ENCODE measurements at places on chromosomes 4 and X.

DNA sequence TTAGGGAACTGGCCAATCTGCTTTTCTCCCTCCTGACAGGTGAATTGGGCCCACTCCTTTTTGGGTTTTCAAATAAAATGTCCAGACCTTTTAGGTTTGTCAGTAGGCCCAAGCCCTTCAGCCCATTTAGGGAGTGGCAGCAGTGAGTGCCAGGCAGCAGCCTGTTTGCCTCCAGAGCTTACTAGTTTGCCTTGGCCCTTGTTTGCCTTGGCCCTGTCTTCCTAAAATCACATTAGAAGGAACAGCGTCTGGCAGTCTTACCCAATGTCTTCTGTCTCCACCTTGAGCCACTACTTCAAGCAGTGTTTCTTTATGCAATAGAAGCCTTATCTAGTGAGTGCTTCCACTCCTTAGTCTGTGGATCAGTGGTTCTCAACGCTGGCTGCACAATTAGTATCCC is 117.1 kb downstream of the TMEM164 start:
- DNase-seq: no peak

GRCh38 chrX:7059214-7059838 is 88.2 kb upstream of the STS start:
- no peak for DNase-seq

- DNase-seq: no peak
These were observed 136.0 kb downstream of the UGT8 start for GRCh38 chr4:114734594-114734993.

DNA sequence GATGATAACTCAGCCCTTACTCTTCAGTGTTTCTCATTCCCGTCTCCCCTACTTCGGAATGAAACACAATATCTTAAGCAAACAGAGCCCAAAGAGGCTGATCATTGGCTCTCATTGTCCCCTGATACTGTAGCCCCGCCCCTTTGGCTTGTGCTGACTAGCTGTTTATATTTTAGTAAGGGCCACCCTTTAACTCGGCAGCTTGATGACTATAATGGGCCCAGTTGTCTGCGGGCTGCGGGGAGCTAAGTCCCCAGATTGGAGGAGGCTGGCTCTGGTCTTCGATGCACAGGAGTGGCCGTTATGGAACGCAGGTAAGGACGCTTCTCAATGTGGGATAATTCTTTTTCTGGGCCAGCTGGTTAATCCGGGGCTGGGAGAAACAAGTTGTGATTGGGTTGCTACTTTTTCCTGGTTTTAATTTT is at the start of gene TRIM2:
TSS of gene TRIM2 (plus strand) at position 197 of the 425 bp plus-strand sequence. CDS start at position 285, 88 bp downstream.
- no peak for DNase-seq

DNA sequence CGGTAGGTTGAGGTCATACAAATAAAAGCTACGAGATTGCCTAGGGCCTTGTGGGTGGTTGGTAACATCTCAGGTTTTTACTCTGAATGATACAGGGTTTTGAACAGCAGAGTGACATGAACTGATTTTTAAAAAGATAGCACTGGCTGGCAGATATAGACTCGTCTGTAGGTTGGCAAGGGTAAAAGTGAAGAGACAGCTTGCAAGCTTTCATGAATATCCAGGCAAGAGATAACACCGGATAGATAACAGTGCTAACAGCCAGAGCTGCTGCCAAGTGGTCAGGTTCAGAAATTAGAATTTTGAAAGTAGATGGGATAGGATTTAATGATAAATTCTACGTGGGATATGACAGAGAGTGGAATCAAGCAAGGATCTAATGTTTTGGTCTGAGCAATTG is 299.7 kb upstream of the AADAT start:
- DNase-seq: no peak

- no peak for DNase-seq
These were observed 97.3 kb downstream of the RS1 start for GRCh38 chrX:18574591-18574990.

DNA sequence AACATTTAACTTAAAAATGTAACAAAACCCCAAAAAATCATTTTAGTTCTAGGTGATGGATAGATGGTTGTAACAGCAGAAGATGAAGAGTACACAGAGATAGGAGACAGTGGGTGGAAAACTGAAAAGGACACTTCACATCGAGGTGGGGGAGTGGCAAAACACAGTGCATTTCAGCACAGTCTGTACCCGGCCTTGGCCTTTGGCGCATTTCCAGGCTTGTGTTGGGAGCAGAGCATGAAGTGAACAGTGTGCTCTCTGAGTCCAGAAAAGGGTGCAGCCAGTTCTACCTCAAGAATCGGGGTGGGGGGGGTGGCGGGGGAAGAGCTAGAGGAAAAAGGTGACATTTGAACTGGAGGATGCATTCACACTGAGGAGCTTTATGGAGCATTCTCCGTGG is 4.3 kb downstream of the TSPYL2 start:
- no peak for DNase-seq

DNA sequence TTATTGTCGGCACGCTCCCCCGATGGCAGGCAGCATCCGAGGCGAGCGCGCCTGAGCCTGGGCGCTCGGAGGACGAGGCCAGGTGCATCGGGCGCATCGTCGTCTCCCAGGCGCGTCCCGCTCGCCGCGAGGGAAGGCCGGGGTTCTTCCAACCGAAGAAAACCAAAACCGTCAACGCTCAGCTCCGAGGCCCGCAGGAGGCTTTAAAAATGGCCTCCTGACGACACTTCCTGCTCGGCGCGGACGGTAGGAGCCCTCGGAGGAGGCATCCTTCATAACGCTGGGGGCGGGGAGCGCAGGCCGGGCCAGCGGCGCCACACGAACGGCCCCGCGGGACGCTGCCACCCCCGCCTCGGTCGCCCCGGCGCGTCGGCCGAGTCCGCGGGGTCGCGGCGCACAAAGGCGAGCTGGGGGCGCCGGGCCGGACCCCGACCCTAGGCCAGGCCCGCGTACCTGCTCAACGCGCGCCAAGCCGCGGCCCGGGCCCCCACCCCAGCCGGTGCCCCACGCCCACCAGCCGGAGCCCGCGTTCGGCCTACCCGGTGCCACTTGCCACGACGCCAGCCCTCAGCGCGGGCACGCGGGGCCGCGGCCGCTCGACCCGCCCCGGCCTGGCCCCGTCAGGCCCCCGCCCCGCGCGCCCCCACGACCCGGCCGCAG is 501 bp downstream of the ZNF518B start:
- DNase-seq: no peak

- no peak for DNase-seq
These were observed 46.1 kb downstream of the CNOT6L start for GRCh38 chr4:77773101-77773500.

DNA sequence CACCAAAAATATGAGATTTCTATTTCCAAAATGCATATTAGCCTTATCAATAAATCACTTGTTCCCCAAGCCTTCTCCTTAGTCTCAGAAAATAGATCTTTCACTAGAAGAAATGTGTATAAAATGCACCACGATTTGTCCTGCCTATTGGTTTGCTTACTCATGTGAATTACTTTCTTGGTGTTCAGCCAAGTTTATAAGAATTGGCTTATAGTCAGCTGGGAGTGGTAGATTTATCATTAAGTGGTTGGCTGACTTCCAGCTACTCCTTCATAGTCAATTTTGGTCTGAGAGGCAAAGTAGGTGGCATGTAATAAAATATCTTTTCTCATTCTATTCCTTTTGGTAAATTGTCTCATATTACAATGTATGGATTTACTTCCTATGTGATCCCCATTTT is 1.3 kb downstream of the SULT1E1 start:
- DNase-seq: no peak

DNA sequence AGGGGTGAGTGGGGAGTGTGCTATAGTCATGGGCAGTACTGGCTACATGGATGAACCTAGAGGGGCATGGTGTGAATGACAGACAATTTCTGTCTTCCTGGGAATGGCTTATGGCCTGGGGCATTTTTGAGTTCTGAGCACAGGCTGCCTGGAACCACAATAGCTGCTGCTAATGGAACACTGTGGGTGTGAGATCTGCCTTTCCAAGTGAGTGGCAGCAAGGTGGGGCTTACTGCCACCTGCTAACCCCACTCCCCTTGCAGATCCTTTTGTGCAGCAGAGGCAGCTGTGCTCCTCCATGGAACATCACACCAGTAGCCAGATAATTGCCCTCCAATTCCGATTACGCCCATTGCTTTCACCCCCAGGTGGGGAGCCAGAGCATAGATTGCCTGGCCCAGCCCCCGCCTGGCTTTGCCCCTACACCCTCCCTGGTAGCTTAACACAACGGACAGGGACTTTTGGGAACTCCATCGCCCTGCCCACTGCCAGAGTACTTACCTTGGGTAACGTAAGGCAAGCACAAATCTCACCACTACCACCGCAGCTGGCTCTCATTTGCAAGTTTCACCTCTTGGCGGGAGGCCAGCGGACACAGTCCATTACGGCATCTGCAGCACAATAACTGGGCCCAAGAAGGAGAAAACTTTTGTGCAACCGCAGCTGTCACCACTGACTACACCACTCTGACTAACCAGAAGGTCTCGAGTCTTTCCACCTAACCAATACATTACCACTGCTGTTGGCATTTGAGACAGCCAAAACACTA is 421.2 kb upstream of the NWD2 start:
- no peak for DNase-seq

DNA sequence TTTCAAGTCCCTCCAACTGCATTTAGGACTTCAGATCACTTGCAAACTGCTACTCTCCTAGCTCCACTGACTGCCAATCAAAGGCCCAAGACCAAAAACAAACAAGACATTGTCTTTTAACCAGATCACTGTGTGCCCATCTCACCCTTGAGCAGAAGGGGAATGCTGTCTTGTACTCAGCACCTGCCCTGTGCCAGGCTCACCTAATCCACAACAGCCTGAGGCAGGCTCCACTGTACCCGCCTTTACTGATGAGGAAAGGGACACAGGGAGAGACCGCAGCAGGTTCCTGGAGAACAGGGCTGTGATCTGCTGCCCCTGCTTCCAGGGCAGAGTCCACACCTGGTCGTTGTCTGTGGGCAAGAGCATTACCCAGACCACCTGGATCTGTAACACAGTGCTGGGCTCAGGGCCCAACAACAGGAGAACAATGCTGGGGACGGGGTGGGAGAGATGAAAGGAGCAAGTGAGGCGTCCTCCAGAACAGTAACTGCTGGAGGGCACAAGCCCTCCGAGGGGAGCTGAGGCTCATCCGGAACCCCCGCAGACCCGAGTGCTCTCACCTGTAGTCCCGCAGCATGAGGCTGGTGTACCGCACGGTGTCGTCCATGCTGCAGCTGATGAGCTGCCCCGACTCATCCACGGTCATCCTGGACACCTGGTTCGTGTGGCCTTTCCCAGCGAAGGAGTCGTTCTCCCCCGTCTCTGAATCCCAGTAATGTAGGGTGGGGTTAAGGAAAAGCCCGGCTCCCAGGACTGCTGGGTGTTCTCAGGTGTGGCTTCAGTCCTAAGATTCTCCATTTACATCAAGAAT is 33.9 kb downstream of the WDR1 start:
- DNase-seq: no peak

DNA sequence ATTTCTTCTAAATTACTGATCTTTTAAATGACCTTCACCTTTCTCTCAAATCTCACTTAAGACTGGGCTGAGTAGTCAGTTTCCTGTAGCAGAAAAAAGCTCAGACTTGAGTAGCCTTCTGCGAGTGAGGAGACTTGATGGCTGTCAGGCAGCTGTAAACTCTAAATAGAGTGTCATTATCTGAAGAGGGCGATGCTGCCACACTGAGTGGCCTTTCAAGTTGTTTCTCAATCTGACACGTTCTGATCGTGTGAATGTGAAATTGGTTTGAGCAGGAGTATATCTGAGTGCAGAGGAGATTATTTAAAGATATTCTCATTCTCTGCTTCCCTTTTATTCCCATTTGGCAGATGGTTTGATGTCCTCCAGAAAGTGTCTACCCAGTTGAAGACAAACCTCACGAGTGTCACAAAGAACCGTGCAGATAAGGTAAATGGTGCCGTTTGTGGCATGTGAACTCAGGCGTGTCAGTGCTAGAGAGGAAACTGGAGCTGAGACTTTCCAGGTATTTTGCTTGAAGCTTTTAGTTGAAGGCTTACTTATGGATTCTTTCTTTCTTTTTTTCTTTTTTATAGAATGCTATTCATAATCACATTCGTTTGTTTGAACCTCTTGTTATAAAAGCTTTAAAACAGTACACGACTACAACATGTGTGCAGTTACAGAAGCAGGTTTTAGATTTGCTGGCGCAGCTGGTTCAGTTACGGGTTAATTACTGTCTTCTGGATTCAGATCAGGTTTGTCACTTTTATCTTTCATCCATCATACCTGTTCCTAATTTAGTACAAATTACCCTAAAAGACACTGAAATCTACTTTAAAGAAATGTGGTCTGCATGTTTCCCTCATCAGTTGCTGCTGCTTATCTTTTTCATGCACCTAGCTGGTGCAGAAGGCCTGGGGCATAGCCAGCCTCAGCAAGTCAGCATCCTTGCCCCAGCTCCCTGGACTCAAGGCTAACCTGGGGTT is 74.3 kb upstream of the MSANTD1 start:
- no peak for DNase-seq

- no peak for DNase-seq
These were observed 15.1 kb downstream of the PALLD start for GRCh38 chr4:168511780-168512489.

DNA sequence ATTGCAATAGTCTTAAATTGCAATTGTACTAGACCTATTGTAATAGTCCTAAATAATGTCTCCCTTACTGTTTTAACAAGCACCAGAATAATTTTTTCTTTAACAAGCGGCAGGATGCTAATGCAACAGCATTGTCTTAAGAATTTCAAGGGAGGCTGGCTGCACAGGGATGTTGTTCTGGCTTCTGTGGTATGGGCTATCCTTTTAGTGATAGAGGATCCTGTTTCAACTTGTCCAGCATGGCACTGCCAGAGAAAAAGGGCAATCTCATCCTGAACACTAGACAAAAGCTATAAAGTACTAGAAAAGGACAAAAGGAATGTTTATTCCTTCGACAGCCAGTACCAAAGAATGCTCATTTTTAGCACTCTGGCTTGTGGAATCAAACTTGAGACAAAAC is 405.5 kb upstream of the ACTRT1 start:
- no peak for DNase-seq

DNA sequence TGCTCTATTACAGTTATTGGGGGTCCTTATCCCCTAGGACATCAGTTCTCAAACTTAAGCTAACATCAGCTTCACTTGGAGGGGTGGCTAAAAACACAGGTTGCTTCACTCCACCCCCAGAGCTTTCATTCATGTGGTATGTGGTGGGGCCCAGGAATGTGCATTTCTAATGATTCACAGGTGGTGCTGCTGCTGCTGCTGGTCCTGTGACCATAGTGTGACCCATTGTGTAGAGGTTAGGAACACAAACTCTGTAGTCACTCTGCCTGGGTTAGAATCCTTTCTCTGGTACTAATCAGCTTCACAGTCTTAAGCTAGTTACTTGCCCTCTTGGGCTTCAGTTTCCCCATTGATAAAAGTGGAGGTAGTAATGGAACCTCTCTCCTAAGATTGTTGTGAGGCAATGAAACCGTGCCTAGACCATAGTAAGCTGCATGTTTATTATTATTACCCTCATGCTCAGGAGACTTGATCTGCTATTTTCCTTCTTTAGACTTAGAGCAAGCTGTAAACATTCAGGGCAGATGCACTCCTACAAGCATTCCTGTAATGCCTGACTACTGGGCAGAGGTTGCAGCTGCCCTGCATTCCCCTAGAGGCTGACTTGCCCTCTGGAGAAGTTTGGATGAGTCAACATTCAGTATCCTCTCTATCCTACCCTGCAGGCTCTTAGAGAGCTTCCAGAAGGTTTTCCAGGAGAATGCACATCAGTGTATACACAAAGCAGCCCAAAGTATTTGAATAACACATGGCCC is 94.1 kb upstream of the ACSL4 start:
- no peak for DNase-seq

GRCh38 chrX:35458142-35458541 is 340.0 kb upstream of the MAGEB16 start:
- DNase-seq: no peak

GRCh38 chr4:70651864-70652506 is 14.3 kb downstream of the JCHAIN start:
- DNase-seq: no peak
